ENCODE measurements at places on chromosomes 5 and 9.

DNA sequence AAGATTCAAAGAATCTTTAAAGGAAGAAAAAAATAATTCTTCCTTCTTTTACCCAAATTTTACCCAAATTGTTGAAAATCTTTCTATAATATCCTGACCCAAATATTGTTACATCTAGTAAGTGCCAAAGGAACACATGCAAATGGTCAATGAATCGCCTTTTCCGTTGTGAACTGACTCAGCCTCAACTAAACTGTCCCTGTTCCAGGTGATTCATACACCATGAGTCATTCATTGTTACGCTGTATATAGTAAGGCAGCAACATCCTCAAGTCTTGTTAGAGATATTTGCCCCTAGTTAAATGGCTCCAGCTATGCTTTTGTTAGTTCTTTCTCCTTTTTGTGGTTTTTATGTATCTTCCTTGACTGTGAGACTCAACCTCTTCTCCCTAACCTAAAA lies 9.7 kb downstream of the PTGER4 start:
- DNase-seq = no peak

- DNase-seq = no peak
Observed at GRCh38 chr5:151745071-151745705, 13.2 kb downstream of the ATOX1 start.

DNA sequence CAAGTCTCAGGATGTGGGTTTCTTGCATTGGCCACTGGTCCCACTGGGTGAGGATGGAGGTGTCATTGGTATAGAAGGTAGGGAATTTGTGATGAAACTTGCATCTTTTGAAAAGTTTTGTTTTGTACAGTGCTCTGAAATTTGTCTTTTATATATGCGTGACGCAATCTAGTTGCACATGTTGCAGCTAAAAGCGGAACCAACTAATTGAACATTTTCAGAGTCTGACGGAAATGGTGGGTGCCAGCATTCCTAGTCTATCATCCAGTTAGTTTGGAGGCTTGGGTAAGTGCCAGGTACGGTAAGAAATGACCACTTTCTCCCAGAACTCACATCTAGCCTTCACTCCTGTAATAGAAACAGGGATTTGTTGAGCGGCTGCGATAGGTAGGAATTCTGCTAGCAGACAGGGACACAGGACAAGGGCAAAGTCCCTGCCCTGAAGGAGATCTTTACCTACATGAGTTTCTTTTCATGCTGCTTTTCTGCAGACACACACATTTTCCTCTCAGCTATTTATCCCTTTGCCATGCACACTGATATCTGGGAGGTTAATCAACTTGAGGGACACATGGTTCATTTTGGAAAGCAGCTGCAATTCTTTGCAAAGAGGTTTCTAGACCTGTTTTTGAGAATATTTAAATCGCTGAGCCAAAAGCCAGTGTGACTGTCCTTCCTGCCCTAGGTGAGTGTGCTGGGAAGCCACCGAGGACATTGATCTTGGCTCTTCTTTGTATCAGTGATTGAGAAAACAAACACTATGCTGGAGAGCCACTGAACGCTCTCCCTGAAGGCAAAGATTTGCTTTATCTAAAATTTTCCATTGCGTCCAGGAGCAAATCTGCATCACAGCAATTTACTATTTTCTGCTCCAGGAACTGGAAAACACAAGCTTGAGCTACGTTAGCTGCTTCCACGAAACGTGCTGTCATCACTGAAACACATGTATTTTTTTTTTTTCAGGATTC lies 89.7 kb downstream of the DAP start:
- no peak for DNase-seq

- DNase-seq = no peak
Observed at GRCh38 chr9:27394154-27394825, 97.3 kb upstream of the EQTN start.

- no peak for DNase-seq
Observed at GRCh38 chr9:111427186-111427585, 57.0 kb downstream of the ECPAS start.

DNA sequence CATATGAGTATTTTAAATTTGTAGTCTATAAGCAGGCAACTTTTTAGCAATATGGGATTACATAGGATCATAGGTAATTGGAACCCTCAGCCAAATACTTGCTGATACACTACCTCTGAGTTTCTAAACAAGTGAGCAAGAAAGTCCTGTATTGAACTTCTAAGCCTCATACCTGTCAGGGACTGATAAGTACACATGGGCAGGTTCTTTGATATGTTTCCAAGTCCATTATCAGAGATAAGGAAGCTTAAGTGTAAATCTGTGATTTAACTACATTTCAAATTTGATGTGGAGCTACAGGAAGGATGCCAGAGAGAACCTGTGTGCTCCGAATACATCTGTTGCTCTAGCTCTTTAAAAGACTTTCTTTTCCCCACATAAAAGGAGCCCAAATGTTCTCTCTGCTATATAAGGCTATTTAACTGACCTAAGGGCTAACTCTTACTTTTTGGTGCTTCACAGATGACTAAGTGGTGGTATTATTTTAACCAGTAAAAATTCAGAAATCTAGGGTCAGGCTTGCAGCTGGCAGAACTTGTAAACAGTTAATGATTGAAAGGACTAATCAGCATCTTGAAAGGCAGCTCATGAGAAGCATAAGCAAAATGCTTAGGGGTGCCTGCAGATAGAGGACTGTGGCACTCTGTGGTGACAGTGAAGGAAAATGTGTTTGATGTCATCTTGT lies 228.6 kb downstream of the NR3C1 start:
- DNase-seq = no peak

- no peak for DNase-seq
Observed at GRCh38 chr5:123732257-123732656, 220.3 kb downstream of the CSNK1G3 start.

DNA sequence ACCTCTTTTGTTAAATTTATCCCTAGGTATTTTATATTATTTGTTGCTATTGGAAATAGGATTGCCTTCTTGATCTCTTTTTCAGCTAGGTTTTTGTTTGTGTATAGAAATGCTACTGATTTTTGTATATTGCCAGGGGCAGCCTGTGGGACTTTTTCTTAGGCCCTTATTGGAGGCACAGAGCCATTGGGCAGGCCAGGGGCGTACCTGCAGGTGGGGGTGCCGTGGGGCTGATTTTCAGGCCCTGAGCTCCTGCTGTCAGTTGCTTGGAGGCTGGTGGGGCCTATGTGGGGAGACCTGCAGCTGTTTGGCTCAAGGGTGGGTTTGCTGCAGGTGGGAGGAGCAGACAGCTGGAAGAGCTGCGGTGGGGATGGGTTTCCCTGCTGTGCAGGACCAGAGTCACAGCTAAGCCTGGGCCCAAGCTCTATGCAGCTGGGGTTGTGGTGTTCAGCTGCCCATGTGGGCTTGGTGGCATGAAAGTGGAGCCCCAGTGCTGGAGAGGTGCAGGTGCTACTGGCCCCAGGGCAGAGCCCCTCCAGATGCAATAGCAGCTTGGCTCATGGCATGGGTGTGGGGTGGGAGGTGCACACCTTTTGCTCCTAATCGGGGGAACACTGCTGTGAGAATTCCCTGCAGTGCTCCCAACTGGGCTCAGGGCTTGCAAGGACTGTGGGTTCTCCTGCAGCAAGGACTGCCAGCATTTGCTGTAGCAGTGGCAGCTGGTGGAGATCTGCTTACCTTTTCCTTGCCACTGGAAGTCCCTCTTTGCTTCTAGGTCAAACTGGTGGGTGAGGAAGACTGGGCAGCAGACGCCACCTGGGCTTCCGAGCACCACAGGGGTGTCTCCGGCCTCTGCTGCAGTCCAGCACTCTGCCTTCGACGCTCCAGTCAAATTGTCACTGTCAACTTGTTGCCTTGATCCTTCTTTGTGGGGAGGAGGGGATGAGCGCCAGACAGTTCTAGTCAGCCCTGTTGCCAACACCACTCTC lies 7.6 kb upstream of the CLPTM1L start:
- no peak for DNase-seq
